ENCODE measurements at places on chromosomes 6 and 20.

DNA sequence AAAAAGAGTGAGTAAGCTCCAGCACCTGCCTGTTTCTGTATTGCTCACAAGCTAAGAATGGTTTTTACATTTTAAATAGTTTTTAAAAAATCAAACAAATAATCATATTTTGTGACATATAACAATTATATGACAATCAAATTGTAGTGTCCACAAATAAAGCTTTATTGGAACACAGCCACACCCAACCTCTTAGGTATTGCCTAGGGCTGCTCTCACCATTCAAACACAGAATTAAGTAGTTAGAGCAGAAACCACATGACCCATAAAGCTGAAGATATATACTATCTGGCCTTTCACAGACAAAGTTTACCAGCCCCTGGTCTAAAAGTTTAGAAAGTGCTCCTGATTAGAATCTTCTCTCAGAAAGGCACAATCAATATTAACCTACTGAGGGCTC lies 11.2 kb downstream of the TNFRSF21 start:
- H3K27ac ChIP-seq, result no peak overlapping the region
- H3K4me3 ChIP-seq, result no peak overlapping the region
- no peaks in the 10 kb centered on the region for H3K4me1 ChIP-seq

GRCh38 chr6:158290659-158291058 lies 21.6 kb upstream of the TULP4 start:
- H3K4me1 ChIP-seq, result peaks cover 63% of the 10 kb centered on the region
- ATAC-seq, result peak; percentile 93
- peaks cover 14% of the 10 kb centered on the region for H3K36me3 ChIP-seq
- no peaks in the 10 kb centered on the region for H3K27me3 ChIP-seq

- peak overlapping the region; percentile 81 for H3K4me3 ChIP-seq
- no peak overlapping the region for H3K27ac ChIP-seq
- H3K36me3 ChIP-seq, result peaks cover 11% of the 10 kb centered on the region
- H3K4me1 ChIP-seq, result peaks cover 37% of the 10 kb centered on the region
- ATAC-seq, result no peak
- peaks cover 58% of the 10 kb centered on the region for H3K27me3 ChIP-seq
These were observed 1.3 kb upstream of the SLC35D3 start for GRCh38 chr6:136920671-136921380.

DNA sequence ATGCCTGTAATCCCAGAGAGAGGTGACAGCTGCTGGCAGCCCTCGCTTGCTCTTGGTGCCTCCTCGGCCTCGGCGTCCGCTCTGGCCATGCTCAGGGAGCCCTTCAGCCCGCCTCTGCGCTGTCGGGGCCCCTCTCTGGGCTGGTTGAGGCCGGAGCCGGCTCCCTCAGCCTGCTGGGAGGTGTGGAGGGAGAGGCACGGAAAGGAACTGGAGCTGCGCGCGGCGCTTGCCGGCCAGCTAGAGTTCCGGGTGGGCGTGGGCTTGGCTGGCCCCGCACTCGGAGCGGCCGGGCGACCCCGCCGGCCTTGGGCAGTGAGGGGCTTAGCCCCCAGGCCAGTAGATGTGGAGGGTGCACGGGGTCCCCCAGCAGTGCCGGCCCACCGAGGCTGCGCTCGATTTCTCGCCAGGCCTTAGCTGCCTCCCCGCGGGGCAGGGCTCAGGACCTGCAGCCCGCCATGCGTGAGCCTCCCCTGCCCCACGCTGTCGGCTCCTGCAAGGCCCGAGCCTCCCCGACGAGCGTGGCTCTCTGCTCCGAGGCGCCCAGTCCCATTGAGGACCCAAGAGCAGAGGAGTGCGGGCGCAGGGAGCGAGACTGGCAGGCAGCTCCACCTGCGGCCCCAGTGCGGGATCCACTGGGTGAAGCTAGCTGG lies 34.6 kb downstream of the C6orf52 start:
- peaks cover 18% of the 10 kb centered on the region for H3K27me3 ChIP-seq
- H3K4me3 ChIP-seq, result peak overlapping the region; percentile 77
- H3K27ac ChIP-seq, result peak overlapping the region; percentile 32
- H3K4me1 ChIP-seq, result peaks cover 17% of the 10 kb centered on the region

GRCh38 chr6:109008537-109009235 lies 86.0 kb downstream of the SESN1 start:
- no peaks in the 10 kb centered on the region for H3K36me3 ChIP-seq
- H3K27ac ChIP-seq, result peak overlapping the region; percentile 45
- ATAC-seq, result peak; percentile 54
- no peaks in the 10 kb centered on the region for H3K27me3 ChIP-seq
- H3K4me3 ChIP-seq, result peak overlapping the region; percentile 90

GRCh38 chr6:158785036-158785435 lies 34.1 kb downstream of the EZR start:
- H3K36me3 ChIP-seq, result peaks cover 90% of the 10 kb centered on the region
- no peaks in the 10 kb centered on the region for H3K27me3 ChIP-seq
- peaks cover 34% of the 10 kb centered on the region for H3K4me1 ChIP-seq
- no peak for ATAC-seq

DNA sequence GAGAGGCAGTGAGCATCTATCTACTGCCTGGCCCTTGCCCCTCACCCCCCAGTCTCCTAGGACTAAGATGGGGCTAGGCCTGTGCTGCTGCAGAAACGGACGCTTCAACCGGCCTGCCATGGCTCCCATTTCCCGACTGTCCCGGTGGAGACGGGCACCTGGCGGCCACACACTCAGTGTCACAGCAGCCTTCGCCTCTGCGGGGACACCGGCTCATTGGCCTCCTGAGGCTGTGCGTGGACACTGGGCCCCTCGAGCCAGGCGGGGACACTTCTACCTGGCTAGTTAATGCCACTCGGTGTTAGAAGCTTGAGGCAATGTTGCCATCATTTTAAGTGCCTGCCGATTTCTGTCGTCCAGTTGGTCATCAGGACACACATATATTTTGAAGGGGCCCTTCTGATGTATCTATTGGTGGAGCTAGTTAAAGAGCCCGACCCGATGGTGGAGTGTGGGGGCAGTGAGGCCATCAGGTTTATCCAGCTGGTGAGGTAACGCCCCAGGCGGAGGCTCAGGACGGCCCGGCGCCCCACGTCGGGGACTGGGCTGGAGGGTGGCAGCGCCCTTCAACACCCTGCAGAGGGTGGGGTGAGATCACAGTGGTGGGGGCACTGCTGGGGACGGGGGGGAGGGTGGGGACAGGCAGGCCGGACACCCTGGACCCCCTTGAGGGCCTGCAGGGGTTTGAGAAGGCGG lies 58.9 kb upstream of the GATA5 start:
- no peaks in the 10 kb centered on the region for H3K36me3 ChIP-seq
- no peaks in the 10 kb centered on the region for H3K4me1 ChIP-seq
- no peak overlapping the region for H3K27ac ChIP-seq
- H3K4me3 ChIP-seq, result no peak overlapping the region

GRCh38 chr6:53943395-53943794 lies 148.6 kb downstream of the LRRC1 start:
- no peak overlapping the region for H3K27ac ChIP-seq
- peaks cover 12% of the 10 kb centered on the region for H3K27me3 ChIP-seq
